ENCODE measurements at places on chromosomes 4 and X.

GRCh38 chrX:107629540-107629909 is 1.2 kb downstream of the PRPS1 start:
- DNase-seq, result no peak

DNA sequence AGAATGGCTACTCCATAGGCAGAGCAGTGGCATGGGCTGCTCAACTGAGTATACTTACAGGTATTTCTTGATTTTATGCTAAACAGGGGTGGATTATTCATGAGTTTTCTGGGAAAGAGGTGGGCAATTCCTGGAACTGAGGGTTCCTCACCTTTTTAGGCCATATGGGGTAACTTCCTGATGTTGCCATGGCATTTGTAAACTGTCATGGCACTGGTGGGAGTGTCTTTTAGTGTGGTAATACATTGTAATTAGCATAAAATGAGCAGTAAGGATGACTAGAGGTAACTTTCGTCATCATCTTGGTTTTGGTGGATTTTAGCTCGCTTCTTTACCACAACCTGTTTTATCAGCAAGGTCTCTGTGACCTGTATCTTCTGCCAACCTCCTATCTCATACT is 48.2 kb upstream of the HPSE start:
- DNase-seq, result peak; percentile 38

DNA sequence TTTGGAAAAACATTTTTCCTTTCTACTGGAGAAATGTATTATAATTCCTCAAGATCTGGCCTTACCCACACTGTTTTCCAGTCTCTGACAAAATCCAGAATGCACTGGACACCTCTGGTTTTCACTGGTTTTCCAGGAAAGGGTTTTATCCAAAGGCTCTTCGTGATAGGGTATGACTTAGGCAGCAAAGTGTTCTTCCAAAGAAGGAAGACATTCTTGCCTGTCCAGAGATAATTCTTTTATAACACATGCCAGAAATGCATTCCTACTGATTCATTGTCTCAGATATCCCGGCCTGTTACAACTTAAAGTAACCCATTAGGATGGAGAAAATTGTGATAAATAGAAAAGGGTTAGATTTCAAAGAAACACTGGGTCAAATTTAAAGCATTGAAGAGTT is 2343.1 kb downstream of the PCDH7 start:
- no peak for DNase-seq

DNA sequence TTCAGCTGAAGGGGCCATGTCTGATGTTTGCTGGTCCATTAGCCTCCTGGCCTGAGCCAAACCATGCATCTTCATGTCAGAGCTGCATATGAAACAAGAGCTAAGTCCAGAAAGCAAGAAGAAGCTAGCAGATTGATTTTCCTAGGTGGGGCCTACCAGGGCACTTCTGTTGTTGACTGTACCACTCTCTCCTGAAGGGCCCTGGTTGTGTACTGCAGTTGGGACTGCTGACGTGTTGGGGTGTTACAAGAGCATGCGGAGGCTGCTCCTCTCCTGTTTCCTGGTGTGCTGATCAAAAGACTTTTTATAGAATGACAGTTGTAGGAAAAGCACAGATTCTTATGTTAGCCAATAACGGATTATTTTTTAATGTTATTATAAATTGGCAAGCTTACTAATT is 145.1 kb downstream of the TBL1X start:
- DNase-seq, result no peak

- DNase-seq, result no peak
Observed at GRCh38 chrX:139949703-139950102, 15.6 kb downstream of the CXorf66 start.

DNA sequence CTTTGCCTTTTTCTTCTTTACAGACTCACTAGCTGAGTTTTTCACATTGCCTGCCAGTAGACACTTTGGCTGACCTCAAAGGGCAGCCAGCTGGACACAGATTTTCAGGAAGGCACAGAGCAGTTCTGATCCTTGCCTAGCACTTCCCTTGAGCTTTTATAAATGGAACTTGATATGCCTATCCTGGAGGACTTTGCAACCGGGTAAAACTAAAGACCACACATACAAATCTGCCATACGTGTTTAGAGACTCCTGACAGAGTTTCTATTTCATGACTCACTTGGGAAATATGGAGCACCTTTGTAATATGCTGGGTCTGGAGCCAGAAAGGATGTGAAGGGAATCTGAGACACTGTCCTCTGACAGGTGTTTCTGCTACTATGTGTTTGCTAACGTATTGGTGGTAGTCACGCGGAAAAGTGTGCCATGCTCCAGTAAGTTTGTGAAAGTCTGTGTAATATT is 56.7 kb upstream of the RASSF6 start:
- no peak for DNase-seq

DNA sequence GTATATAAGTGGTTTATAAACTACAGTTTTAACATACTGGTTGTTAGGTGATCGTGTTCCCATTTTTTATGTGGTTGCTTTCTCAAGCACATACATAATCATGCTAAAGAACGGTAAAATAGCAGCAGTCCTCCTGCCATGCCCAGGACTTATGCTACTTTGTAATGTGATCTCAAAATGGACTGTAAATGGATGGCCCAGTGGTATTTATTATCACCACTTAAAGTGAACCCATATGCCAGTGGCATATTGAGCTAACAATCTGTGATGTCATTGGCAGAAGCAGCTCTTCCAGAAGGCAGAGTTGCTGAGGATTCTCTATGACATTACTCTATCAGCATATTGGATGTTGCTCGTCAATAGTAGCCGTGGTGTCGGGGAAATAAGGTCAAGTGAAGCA is 28.6 kb downstream of the ANK2 start:
- no peak for DNase-seq

DNA sequence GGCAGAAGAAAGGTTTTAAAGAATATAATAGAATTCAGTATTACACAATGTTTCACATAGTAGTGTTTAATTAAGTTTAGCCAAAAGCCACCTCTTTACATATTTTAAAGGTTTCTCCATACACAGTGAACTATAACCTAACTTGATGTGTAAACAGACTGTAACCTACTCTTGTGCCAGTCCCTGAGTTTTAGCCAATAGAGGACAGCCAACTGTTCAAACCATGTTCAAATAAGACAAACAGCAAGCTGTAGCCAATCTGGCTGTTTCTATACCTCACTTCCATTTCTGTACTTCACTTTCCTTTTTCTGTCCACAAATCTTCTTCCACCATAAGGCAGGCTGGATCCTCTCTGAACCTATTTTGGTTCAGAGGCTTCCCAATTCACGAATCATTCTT is 65.2 kb downstream of the TEX13C start:
- no peak for DNase-seq

DNA sequence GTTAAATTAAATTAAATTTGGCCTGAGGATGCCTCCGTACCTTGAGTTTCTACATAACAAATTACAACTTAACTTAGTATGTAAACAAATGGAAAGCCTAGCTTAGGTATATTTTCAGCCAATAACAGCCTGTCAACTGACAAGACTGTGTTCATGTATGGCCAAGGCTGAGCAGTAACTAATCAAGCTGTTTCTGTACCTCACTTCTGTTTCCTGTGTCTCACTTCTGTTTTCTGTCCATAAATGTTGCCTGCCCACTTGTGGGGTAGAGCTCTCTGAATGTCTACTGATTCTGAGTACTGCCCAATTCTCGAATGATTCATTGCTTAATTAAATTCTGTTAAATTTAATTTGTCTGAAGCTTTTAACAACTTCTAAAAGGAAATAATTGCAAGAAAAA is 445.2 kb downstream of the PCDH11X start:
- no peak for DNase-seq

DNA sequence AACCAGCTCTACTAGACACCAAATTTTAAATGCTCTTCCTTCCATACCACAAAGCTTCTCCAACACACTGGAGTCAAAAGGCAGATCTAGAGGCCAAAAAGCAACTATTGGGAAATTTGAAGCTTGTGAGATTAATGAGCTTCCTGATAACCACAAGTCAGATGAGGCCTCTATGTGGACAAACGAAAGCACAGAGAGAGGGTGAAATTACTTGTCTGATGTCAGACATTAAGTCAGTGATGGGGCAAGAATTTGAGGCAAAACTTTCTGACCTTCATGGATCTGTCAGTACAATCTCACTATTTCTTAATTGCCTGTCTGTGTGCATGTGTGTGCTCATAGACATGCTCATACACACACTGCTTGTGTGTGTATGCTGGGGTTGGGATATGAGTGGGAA is 103.6 kb downstream of the GUCY2F start:
- DNase-seq, result peak; percentile 18

GRCh38 chr4:104859601-104860237 is 287.0 kb upstream of the TET2 start:
- no peak for DNase-seq

- peak; percentile 38 for DNase-seq
Observed at GRCh38 chr4:88251924-88252323, 32.4 kb downstream of the PPM1K start.

GRCh38 chr4:120709991-120710390 is 212.5 kb downstream of the PRDM5 start:
- DNase-seq, result no peak

DNA sequence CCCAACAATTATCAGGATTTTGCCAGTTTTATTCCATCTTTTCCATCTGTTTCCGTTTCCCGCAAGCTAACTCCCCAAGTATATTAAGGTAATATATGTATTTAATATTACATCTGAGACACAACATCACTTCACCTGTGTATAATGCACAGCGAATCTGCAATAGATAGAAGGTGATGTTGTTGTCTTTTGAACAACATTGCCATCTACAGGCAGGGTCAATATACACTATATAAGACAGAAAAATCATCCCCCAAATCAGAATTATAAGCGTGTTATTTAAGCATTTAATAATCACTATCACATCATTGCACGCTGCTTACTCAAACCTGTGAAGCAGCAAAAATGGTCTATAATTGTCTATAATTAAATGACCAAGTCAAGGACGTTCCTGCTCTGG is 1115.5 kb downstream of the NLGN4X start:
- DNase-seq, result peak; percentile 6

DNA sequence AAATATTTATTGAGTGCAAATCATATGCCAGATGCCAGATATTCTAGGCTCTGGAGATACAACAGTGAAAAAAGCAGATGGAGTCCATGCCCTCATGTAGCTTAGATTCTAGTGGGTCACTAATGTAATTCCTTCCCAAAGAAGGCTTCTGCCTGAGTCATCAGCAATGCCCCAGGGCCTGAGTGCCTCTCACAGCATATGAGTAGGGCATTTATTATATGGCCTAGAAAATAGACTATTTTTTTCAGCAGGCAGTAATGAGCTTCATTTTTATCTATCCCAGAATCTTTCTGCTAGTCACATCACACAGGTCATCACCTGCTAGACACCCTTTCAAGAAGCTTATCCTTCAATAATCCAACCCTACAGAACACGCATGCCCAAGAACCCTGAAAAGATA is 22.3 kb downstream of the TMEM31 start:
- no peak for DNase-seq

DNA sequence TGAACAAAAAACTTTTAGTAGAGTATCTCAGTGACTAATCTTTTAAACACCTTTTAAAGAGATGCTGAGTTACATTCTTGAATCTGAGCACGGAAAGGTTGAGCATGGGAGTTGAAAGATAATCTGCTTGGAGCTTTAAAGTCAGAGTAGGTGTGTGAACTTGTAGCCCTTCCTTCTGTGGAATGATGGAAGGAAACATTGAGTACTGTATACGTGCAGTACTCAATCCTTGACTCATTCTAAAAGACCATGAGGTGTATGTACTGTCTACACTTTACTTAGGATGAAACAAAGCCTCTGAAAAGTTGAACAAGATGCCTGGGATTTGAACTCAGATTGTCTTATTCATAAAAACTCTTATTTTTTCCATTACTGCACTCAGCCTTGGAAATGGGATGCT is 3.4 kb downstream of the ENOPH1 start:
- DNase-seq, result no peak

- DNase-seq, result no peak
Observed at GRCh38 chr4:145277011-145277410, 96.6 kb upstream of the OTUD4 start.

DNA sequence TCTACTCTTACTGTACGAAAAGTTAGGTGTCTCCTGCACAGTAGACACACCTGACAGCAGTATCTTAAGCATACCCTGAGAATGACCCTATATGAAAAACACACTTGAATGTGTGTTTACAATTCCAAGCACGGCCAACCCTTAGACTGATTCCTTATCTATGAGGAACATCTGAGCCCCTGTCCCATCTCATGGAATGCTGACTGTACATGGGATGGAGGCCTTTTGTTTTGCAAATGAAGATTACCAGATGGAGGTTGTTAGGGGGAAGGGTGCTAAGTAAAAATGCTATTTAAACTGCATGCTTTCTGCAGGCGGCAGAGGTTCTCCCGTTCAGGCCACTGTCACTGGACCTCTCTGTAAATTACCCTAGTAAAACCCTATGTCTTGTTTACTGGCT is 2.2 kb downstream of the PAQR3 start:
- no peak for DNase-seq

- DNase-seq, result no peak
Observed at GRCh38 chr4:77047037-77047436, 28.8 kb downstream of the CCNI start.

GRCh38 chr4:86038037-86038436 is 321.8 kb downstream of the MAPK10 start:
- no peak for DNase-seq

GRCh38 chr4:17252131-17252530 is 259.8 kb downstream of the QDPR start:
- no peak for DNase-seq

DNA sequence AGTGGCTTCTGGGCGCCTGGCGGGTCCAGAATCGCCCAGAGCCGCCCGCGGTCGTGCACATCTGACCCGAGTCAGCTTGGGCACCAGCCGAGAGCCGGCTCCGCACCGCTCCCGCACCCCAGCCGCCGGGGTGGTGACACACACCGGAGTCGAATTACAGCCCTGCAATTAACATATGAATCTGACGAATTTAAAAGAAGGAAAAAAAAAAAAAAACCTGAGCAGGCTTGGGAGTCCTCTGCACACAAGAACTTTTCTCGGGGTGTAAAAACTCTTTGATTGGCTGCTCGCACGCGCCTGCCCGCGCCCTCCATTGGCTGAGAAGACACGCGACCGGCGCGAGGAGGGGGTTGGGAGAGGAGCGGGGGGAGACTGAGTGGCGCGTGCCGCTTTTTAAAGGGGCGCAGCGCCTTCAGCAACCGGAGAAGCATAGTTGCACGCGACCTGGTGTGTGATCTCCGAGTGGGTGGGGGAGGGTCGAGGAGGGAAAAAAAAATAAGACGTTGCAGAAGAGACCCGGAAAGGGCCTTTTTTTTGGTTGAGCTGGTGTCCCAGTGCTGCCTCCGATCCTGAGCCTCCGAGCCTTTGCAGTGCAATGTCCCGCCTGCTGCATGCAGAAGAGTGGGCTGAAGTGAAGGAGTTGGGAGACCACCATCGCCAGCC is at the start of gene ATOH1:
ATOH1 (plus strand) TSS at position 422 of the 663 bp plus-strand sequence; CDS start at position 596, 174 bp downstream.
- no peak for DNase-seq

DNA sequence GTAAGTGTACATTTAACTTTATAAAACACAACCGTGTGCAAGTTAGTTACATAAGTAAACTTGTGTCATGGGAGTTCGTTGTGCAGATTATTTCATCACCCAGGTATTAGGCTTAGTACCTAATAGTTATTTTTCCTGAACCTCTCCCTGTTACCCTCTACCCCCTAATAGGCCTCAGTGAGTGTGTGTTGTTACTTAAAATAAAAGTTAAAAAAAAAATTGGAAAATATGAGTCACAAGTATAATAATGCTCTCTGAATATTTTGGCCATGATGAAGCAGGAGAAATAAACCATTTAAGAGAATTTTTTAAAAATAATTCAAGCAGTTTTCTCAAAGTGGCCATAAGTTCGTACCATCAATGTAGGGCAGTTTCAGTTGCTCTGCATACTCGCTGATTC is 105.1 kb upstream of the GRID2 start:
- DNase-seq, result no peak

Data from CD14-positive monocyte (primary cell).